ENCODE measurements at places on chromosomes 4 and X.

DNA sequence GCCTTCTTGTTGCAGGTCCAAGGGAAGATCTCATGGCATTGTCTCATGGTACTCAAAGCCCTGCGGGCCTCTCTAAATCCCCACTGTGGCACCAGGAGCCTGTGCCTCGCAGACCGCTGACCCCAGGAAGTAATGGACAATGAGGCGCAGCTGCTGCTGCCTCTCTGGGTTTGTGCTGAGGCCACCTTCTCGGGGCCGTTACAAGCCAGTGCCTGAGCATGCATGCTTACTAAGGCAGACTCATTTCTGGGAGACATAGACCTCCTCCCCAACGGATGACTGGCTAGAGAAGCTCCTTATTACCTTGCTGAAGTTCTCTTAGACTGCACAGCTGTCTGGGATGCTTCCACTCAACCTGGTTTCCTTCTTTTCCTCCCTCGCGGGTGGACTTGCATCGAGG lies 1.3 kb downstream of the BDH2 start:
- DNase-seq: no peak

- no peak for DNase-seq
These were observed 23.4 kb upstream of the WDR17 start for GRCh38 chr4:176042195-176042594.

- no peak for DNase-seq
These were observed 51.6 kb downstream of the TMEM150C start for GRCh38 chr4:82510216-82510615.

DNA sequence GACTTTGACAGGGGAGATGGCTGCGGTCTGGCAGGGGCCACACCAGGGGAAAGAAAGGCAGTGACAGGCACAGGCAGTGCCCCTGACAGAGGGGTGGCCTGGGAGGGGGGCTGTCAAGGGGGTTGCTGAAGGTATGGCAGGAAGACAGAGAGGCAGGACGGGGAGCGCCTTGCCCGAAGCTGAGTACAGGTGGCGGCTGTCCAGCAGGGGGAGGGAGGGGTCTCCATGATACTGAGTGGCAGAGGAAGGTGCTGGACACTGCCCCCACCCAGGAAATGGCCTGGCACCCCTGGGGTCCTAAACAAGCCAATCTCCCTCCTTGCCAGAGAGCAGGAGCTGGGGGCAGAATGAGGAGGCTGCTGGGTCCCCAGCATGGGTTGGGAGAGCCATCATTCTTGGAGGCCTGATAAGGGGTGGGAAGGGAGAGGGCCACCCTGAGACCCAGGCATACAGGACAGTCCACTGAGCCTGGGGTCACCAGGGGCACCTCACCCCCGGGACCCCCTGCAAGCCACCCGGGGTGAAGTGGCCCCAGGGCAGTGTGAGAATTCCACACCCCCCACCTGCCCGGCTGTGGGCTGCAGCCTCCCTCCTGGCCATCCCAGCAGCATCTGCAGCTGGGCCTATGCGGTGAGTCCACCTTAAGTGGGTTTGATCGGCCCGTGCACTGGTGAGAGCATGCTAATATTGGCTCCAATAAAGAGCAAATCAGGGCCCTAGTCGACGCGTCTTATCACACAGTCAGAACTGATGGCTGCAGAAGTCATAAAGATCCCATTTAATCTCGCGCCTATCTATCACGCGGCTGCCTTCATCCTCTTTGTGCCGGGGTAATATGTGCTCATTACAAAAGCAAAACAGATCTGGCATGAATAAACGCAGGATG lies 108.5 kb downstream of the FAM53A start:
- DNase-seq: no peak

DNA sequence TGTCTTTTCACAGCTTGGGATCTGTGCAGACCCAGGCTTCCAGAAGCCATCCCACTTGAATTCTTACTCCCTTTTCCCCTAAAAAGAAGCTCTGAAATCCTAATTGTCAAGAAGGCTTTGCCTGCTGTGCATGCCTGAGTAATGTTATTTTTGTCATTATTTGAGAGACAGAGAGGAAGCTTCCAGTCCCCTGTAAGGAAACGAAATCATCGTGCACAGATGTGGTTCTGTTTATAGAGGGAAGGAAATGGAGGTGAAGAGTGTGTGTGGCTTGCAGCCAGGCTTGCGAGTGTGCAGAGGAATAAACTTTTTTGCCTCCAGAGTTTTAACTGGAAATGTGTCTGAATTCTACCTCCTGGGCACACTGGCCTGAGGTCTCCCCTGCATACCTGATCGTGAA lies 70.2 kb downstream of the TBL1X start:
- DNase-seq: no peak

DNA sequence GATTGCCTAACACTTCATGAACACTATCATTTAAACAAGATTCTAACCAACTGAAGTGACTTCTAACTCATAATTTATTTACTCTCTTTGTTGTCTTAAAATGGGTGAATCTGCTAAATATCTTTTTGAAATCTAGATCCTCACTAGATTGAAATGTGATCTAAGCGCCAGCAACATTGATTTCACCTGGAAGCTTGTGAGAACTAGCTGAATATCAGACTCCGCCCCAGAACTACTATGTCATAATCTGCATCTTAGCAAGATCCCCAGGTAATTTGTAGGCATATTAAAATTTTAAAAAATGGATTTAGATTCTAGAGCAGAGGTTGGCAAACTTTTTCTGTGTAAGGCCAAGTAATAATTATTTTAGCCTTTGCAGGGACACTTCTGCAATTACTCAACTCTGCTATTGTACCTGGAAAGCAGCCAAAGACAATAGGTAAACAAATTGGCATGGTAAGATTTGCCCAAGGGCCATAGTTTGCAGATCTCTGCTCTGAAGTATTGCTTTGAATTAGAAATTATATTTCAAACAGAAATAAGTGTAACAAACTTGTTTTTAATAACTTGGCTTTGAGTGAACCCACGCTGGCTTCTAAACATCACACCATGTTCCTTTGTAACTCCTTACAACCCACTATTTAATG lies 121.5 kb downstream of the REELD1 start:
- DNase-seq: no peak

GRCh38 chr4:72875138-72875537 lies 194.4 kb downstream of the COX18 start:
- no peak for DNase-seq

- DNase-seq: no peak
These were observed 72.8 kb upstream of the ARSJ start for GRCh38 chr4:114052227-114052626.

DNA sequence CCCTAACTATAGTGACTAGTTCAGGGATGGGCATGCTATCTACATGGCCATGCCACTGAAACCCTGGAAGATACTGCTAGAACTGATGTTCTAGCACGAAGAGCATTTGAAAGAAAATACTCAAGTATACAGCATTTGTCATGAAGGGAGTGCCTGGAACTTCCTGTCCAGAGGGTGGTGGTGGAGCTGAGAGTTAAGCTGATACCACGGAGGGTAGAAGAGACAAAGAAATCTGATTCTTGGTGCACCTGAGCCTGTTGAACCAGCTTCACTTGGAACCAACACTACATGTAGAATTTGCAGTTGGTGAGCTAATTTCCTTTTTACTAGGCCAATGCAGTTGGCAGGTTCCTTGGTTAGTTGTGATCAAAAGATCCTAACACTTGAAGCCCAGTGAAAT lies 116.4 kb downstream of the CCNG2 start:
- DNase-seq: no peak

DNA sequence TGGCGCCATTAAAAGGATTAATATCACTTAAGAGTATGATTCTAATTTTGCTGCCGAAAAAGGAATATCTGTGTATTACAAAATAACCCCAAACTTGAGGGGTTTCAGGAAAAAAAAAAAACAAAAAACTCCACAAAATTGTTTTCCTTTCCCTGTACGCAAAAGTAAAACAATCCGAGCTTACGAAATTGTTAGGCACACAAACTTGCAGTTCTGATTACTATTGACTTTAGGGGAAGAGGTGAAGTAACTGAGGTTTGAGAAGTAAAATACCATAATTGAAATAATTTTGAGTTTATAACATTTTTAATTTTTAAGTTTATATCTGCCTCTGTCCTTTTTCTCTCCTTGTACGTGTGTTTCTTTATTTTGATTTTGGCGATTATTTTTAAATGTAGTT lies 64.8 kb downstream of the USP9X start:
- DNase-seq: no peak

DNA sequence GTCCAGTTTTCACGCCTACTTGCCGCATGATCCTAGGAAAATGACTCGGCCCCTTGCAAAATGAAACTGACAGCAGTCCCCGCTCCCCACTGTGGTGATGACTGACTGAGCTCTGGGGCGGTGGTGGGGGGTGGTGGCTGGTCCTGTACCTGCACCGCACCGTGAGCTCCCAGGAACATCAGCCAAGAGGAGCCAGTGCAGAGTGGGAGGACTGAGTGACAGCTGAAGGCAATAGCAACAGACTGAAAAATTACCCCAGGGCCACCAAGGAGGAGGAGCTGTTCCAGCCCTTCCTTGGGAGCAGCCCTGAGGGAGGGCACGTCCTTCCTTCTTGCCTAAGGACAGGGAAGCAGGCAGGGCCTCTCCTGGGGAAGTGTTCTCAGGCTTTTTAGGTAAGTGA lies 2.4 kb upstream of the C4orf50 start:
- no peak for DNase-seq

DNA sequence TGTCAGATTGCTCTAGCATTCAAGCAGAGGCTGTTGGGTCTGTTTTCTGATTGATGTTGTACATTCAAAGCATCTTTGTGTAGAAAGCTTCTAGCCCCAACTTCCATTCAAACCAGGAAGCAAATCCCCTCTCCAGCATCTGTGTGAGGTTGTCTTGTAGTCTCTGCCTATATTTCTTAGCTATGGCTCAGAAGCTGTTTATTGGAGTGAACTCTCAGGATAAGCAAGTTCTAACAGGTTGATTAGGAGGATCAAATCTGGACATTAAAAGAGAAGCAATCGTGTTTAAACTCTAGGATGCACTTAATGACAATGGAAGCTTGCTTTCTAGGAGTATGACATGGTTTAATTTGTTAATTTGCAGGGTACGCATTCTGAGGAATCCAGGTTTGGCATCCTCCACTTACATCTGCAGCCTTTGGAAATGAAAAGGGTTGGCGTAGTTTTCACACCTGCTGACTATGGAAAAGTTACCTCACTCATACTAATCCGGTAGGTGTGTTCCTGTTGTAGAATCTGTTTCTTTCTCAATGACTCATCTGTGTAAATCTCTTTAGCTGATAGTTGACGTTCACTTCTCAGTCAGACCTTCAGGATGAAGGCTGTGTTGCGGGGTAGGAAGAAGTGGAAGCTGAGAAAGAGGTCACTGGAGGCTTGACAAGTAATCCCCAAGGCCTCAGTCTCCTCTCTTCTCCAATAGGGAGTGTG lies 88.0 kb upstream of the TLR2 start:
- no peak for DNase-seq

DNA sequence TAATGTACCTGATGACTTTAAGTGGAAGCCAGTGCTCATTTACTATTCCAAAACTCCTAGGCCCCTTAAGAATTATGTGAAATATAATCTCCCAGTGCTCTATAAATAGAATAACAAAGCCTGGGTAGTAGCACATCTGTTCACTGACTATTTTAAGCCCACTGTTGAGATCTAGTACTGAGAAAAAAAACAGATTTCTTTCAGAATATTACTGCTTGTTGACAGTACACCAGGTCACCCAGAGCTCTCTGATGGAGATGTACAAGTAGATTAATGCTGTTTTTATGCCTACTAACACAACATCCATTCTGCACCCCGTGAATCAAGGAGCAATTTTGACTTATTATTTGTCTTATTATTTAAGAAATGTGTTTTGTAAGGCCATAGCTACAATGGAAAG lies 75.7 kb downstream of the FAM47C start:
- no peak for DNase-seq

DNA sequence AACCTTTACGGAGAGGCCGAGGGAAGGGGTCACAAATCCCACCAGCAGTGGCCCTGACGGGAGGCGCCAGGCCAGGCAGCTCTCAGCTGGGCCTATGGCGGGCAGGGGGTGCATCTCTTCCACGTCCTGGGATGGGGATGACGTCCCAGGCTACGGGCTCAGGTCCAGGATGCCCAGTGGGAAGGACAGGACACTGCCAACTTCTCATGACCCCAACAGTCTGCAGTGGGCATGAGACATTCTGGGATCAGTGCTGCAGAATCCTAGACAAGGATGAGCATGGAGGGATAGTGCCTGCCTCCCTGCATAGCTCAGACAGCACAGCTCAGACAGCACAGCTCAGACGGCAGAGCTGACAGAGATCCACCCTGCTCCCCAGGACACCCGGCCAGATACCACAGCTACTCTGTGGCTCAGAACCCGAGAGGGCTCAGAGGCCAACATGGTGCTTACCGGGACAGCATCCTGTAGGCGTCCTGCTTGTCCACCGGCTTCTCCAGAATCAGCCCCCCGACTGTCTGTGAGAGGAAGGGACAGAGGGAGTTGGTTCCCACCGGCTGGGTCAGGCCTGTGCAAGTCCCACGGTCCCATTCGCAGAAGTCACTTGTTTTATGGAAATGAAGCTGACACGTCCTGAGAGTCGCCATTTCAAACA lies 17.3 kb downstream of the ASMTL start:
- DNase-seq: no peak

GRCh38 chr4:167903291-167903721 lies 189.0 kb upstream of the ANXA10 start:
- no peak for DNase-seq

DNA sequence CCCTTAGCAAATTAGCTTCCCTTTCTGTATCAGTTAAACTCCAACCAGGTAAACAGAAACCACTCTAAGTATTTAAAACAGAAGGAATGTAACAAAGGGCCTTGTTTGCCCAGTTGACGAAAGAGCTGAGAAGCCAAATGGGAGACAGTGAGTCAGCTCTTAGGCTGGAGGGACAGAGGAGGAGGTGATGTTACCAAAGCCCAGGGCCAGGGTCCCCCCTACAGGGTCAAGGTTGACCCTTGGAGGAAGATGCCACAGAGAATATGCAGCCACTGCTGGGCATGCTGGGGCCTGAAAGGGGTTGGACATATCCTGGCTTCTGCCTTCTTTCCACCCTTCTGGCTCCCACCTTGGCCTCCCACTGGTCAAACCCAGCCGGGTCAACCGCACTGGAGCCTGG lies 38.3 kb upstream of the LGI2 start:
- no peak for DNase-seq

DNA sequence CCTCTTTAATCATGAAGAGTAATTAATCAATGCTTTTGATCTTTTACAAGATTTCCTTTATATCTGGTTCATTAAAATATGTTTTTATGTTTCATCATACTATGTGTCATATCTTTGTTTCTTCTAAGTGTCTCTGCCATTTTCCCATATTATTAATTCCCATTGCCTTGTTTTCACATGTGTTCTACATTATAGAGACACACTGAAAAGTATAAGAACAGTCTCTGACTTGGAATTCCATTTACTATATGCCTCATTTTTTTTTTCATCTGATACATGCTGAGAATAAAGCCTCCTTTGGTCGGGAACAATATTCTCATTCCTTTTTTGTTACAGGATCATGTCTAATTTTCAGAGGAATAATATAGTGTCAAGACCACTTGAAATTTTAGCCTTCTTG lies 4.3 kb downstream of the BANK1 start:
- no peak for DNase-seq

GRCh38 chr4:7978907-7979651 lies 39.4 kb upstream of the AFAP1 start:
- no peak for DNase-seq

DNA sequence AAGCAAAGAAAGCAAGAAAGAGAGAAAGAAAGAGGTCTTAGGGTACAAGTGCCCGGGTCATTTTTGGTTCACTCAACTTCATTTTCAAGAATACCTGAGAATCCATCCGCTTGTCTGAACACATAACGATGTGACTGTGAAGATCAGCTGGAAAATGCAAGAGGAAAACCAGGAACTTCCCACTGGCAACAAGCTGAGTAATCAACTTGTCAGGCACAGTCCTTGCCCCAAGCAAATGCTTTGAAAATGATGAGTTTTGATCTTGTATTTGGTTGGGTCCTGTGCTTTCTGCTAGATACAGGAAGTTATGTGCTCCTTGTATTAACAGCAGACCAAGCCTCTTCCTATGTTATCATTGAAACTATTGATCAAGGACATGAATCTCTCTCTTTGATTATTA lies 239.1 kb downstream of the ASMT start:
- no peak for DNase-seq
